ENCODE measurements at places on chromosomes 13 and 19.

GRCh38 chr13:38868870-38869269 is 121.8 kb downstream of the STOML3 start:
- DNase-seq = no peak

DNA sequence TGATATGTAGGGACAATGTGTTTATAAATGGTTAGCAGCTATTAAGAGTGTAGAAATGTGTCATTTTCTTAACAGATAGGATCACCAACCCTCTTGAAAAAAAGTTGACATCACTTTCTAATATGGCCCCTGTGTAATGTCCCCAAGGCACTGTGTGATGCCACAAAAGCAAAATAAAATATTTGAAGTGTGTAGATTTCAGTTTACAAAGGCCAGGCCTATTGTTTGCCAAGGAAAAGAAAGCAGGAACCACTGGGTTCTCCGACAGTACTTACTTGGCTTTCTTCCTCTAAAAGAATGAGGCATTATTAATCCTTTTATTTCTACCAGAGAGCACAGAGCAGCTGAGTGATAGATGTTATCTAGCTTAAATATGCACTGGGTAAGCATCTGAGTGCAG is 10.5 kb upstream of the GJA3 start:
- DNase-seq = no peak

DNA sequence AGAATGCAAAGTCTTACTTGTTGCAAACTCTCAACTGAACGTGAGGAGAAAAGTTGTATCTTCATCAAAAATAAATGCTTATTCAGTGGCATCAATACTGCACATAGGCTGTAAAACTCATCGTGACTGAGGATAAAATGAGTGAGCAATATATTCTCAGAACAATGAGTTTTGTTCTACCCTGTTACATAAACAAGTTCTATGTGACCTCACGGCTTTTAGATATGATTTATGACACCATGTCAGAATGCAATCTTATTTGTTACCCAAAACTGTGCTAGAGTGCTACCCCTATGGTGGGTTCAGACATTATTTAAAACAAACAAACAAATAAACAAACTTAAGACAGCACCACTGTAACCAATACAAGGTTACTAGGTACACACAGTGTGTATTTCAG is 55.4 kb downstream of the FOXO1 start:
- no peak for DNase-seq

GRCh38 chr13:20297181-20297580 is 65.1 kb upstream of the GJB6 start:
- DNase-seq = no peak

DNA sequence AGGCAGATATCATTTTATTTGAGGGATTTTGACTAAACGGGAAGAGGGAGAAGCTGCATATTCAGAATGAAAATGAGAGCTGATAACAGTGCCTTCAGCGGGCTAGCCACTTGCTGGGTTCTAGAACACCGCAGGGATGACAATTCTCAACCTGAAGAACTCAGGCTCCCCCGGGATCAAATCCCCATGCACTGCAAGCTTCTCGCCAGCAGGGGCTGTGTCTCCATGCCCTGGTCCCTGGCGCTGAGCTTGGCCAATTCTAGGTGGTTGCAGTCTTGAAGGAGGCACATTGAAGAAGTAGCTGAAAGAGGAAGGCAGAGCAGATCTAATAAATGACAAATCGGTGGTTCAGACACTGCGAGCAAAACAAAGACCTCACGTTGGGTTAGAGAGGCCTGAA is 128.7 kb downstream of the UQCRFS1 start:
- DNase-seq = peak; percentile 8

Data from KBM-7 (cell line).